ENCODE measurements at places on chromosomes 5 and 9.
A peak's percentile ranks its signal among the peaks of the same experiment; 100 is the strongest.

DNA sequence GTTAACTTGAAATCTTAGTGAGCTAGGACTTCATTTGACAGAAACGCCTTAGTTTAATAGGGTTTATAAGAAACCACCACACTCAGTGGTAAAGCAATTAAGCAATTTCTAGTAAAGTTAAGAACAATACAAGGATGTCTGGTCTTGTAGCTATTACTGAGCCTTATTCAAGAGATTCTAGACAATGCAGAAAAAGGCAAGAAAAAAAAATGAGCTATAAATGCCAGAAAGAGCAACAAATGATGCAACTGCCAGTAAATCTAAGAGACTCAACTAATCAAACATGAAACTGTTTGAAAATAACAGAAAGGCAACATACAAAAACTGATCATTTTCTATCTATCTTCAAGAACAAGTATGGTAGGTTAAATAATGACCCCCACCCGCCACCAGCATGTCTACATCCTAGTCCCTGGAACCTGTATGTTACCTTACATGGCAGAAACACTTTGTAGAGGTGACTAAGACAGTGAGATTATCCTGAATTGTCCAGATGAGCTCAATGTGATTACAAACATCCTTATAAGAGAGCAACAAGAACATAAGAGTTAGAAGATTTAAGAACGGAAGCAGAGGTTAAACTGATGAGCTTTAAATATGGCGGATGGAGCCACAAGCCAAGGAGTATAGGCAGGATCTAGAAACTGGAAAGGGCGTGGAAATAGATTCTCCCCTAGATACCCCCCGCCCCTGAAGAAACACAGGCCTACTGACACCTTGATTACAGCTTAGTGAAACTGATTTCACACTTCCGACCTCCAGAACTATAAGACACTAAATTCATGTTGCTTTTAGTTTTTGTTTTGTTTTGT, 93.0 kb downstream of the SUSD1 start:
- no peak for DNase-seq

DNA sequence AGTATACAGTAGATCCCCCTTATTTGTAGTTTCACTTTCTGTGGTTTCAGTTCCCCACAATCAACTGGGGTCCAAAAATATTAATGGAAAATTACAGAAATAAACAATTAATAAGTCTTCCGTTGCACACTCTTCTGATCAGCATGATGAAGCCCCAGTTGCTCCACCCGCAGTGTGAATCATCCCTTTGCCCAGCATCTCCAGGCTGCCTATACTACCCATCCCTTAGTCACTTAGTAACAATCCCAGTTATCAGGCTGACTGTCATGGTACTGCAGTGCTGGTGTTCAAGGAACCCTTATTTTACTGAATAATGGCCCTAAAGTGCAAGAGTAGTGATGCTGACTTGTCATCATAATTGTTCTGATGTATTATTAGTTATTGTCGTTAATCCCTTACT, 28.9 kb downstream of the SHC3 start:
- DNase-seq: no peak

DNA sequence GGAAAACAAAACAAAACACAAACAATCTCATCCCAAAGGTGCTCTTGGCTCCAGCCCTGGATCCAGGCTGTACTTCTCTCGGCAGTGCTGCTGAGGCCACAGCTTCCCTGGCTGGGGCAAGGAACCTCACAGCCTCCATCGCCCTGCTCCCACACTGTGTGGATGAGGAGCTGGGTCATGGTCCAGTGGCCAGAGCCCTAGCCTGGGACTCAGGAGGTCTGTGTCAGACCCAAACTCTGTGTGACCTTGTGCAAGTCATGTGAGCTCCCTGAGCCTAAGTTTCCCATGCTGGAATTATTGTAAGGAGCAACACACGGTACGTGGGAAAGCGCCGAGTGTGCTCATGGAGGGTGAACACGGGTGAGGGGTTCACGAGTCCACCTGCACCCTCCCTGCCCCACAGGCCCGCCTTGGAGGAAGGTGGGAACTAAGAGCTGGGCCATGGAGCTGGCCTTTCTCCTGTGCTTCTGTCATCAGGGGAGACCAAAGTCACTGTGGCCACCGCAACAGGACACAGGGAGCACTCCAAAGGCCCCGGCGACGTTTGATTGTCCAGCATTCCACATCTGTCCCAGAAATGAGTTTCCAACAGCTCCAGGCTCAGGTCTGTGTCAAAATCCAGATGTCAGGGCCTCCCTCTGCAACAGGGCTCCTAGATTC, 26.2 kb upstream of the SMU1 start:
- DNase-seq: no peak

GRCh38 chr9:135268981-135269380, 181.5 kb downstream of the OLFM1 start:
- DNase-seq: no peak

GRCh38 chr5:109690242-109690974, 681 bp downstream of the MAN2A1 start:
- peak; percentile 27 for DNase-seq

- DNase-seq: no peak
Measured at GRCh38 chr5:88214655-88215054, 54.0 kb downstream of the TMEM161B start.

Measured in stimulated activated naive B cell treated with anti-CD40 and anti-IgM and Interleukin-4, amounts not matched to agents 10 μg/mL and 1 μg/mL and 100 μg/mL, for 72 hours (primary cell).